ENCODE measurements at places on chromosomes 5 and 9. TPM values are rescaled to one million over a fixed set of nuclear protein-coding genes. Genes with fewer than 3 reads are reported as not detected.

Gene ACTBL2
- total RNA-seq: not detected

Gene EQTN
- total RNA-seq: not detected

Gene OLFM1
- total RNA-seq: 0.95 TPM

Gene ITGA1
- total RNA-seq: 1.9 TPM

Gene SLC6A7
- not detected for total RNA-seq

Gene SLU7
- total RNA-seq: 48.2 TPM

Gene LCN9
- not detected for total RNA-seq

Gene EIF4E1B
- total RNA-seq: not detected

Gene KLHL9
- total RNA-seq: 23.5 TPM

Gene WDR31
- 0.62 TPM for total RNA-seq

All from endothelial cell of umbilical vein (primary cell).